Esophagus squamous epithelium (tissue), 5 donors: ENCODE measurements at places on chromosomes 1 and 21.

GRCh38 chr1:110489406-110489805, 29.6 kb downstream of the KCNA10 start:
- peaks cover 17% of the 10 kb centered on the region for H3K4me1 ChIP-seq
- H3K4me3 ChIP-seq: no peak overlapping the region
- H3K27ac ChIP-seq: no peak overlapping the region
- no peaks in the 10 kb centered on the region for H3K36me3 ChIP-seq
- H3K27me3 ChIP-seq: no peaks in the 10 kb centered on the region

- no peak for DNase-seq
- peak within 1 kb of the TSS; percentile 72 for H3K27ac ChIP-seq
- peaks cover 36% of the 10 kb centered on the region for H3K4me1 ChIP-seq
- peak within 1 kb of the TSS; percentile 59 for H3K4me3 ChIP-seq
- no peaks in the 10 kb centered on the region for H3K36me3 ChIP-seq
Measured at GRCh38 chr1:3453891-3454810, at the start of gene ARHGEF16. TSS of gene ARHGEF16 (plus strand) at chr1:3454665. CDS start at chr1:3463085, 8,420 bp downstream.

- peak overlapping the region; percentile 94 for H3K4me3 ChIP-seq
- DNase-seq: no peak
- H3K36me3 ChIP-seq: no peaks in the 10 kb centered on the region
- H3K4me1 ChIP-seq: peaks cover 19% of the 10 kb centered on the region
Measured at GRCh38 chr1:40451238-40451585, 936 bp downstream of the ZFP69B start.

GRCh38 chr1:94105957-94106529, 14.9 kb downstream of the ABCA4 start:
- H3K4me3 ChIP-seq: no peak overlapping the region
- no peaks in the 10 kb centered on the region for H3K4me1 ChIP-seq
- no peak for DNase-seq

DNA sequence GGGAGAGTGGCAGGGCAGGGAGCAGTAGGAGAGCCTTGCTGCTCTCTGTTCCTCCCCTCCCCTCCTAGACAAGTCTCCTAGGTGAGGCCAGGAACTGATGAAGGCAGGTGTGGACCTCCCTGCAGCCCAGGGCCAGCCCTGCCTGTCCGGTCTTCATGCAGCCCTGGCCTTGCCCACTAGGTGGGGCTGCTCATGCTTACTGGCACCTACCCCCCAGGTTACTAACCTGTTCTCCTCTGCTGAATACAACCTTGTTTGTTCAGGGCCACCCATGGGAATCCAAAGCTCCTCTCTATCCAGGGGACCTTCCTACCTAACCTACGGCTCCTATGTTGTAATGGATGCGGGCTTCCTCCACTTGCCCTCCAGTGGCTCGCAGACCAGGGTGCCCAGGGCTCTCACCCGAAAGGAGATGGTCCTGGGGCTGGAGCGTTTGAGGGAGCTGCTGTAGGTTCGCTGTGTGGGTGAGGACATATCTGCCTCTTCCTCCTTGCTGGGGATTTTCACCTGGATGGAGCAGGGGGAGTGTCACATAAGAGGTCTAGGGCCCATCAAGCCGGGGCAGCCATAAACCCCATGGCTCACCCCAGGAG, 7.9 kb upstream of the TNNT2 start:
- H3K27me3 ChIP-seq: no peaks in the 10 kb centered on the region
- H3K4me3 ChIP-seq: no peak overlapping the region
- no peak for DNase-seq
- H3K36me3 ChIP-seq: peaks cover 8% of the 10 kb centered on the region
- peak overlapping the region; percentile 30 for H3K27ac ChIP-seq

DNA sequence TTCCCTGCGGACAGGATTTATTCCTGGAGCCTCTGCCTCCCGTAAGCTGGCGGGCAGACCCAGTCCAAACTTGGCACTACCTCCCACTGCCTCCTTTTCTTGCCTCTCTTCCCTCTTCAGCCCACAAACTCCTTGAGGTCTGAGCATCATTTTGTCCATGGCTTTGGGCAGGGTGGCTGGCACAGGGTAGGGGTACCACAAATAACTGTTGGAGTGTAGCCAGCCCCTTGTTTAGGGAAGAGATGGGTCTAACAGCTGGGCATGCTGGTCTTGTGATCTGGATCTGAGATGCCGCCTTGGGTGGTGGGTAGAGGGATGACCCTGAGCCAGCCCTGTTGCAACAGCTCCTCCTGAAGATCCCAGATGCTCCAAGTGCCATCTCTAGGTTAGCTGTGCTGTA, 71.4 kb upstream of the CLDN14 start:
- no peak for DNase-seq
- H3K27ac ChIP-seq: no peak overlapping the region
- H3K4me1 ChIP-seq: no peaks in the 10 kb centered on the region
- no peaks in the 10 kb centered on the region for H3K27me3 ChIP-seq

GRCh38 chr1:2983706-2984398, 37.4 kb upstream of the ACTRT2 start:
- no peaks in the 10 kb centered on the region for H3K4me1 ChIP-seq
- H3K36me3 ChIP-seq: no peaks in the 10 kb centered on the region
- no peak overlapping the region for H3K27ac ChIP-seq
- no peak for DNase-seq
